Breast epithelium (tissue), 4 donors: ENCODE measurements at places on chromosomes 3 and 15. TPM values are rescaled to one million over a fixed set of nuclear protein-coding genes. Genes with fewer than 3 reads are reported as not detected.

DNA sequence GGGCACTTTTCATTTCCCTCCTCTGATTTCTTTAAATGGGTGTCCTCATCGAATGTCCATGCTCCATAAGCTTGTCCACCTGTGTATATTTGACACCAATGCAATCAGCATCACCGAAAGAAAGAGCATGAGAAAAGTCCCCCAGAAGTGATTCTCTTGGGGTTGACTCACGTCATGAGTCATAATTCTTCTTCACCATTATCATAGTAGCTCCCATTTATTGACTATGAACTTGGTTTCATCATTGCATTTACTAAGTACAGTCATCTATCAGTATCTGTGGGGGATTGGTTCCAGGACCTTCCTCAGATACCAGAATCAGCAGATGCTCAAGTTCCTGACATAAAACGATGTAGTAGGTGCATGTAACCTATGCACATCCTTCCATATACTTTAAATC lies 372.5 kb upstream of the CFAP20DC start:
- no peak for DNase-seq
- no peak overlapping the region for H3K4me3 ChIP-seq
- H3K27ac ChIP-seq: no peak overlapping the region
- H3K4me1 ChIP-seq: no peaks in the 10 kb centered on the region
- no peaks in the 10 kb centered on the region for H3K36me3 ChIP-seq

DNA sequence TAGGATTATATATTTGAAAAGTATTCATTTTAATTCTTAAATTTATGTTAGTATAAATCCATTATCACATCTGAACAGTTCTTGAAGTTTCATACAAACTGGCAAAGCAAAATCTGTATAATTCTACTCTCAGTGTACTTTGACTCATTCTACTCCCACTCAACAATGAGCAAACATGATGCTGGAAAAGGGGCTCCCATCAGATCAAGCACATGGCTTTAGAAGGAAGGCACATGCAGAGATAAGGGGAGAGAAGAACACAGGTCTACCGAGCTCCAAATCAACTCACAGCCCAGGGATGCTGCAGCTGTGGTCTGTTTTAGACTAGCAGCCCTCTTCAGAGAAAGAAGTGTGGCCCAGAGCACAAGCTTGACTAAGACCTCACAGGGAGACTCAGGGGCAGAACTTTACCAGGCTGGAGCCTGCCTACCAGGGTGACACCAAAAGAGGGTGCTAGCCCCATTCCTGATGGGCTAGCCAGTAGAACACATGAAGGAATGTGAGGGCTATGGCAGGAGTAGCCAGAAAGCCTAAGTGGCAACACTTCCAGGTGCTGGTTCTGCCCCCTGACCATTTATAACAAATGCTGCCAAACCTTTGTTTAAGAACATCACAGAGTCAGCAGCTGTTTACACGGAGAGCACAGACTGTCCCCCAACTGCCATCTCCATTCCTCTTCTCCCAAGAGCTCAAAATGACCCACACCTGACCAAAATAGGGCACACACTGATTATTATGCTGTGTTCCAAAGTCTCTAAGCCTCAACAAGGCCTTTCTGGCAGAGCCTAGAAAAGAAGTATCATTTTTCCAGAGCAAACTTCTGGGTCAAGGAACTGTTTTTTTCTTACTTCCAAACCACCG lies 19.5 kb downstream of the SEC22C start:
- no peak overlapping the region for H3K4me3 ChIP-seq
- no peaks in the 10 kb centered on the region for H3K27me3 ChIP-seq
- H3K27ac ChIP-seq: no peak overlapping the region
- no peaks in the 10 kb centered on the region for H3K36me3 ChIP-seq
- no peak for DNase-seq

DNA sequence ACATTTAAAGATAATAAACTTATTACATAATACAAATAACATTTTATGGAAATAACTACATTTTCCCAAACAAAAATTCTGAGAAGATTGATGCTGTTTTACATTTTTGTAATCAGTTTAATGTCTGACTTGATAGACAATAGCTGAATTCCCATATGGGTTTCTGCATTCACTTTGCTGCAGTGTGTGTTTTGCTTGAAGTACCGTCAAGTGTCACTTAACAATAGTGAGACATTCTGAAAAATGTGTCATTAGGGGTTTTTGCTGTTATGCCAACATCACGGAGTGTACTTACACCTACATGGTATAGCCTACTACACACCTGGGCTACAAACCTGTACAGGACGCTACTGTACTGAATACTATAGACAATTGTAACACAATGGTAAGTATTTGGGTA lies 57.5 kb downstream of the USF3 start:
- no peaks in the 10 kb centered on the region for H3K27me3 ChIP-seq
- no peak overlapping the region for H3K27ac ChIP-seq
- DNase-seq: no peak
- no peaks in the 10 kb centered on the region for H3K4me1 ChIP-seq
- no peak overlapping the region for H3K4me3 ChIP-seq
- H3K36me3 ChIP-seq: no peaks in the 10 kb centered on the region

GRCh38 chr3:171266034-171266739 lies 194.0 kb downstream of the TNIK start:
- H3K4me1 ChIP-seq: no peaks in the 10 kb centered on the region
- peak overlapping the region; percentile 46 for H3K27ac ChIP-seq
- H3K36me3 ChIP-seq: no peaks in the 10 kb centered on the region
- DNase-seq: no peak
- no peaks in the 10 kb centered on the region for H3K27me3 ChIP-seq
- no peak overlapping the region for H3K4me3 ChIP-seq

DNA sequence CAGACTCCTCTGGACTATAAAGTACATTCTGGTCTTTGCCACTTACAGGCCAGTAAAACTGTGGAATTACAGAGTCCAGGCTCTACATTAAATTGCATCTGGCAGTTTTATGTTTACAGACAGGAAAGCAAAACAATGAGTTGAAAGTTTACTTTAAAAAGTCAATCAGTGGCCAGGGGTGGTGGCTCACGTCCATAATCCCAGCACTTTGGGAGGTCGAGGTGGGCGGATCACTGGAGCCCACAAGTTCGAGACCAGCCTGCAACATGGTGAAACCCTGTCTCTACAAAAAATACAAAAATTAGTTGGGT lies 53.8 kb downstream of the TM4SF4 start:
- peak overlapping the region; percentile 46 for H3K27ac ChIP-seq
- no peaks in the 10 kb centered on the region for H3K27me3 ChIP-seq
- no peaks in the 10 kb centered on the region for H3K36me3 ChIP-seq

GRCh38 chr3:160027541-160028195 lies 39.0 kb downstream of the IL12A start:
- no peaks in the 10 kb centered on the region for H3K4me1 ChIP-seq
- DNase-seq: no peak
- no peaks in the 10 kb centered on the region for H3K36me3 ChIP-seq
- no peak overlapping the region for H3K4me3 ChIP-seq

DNA sequence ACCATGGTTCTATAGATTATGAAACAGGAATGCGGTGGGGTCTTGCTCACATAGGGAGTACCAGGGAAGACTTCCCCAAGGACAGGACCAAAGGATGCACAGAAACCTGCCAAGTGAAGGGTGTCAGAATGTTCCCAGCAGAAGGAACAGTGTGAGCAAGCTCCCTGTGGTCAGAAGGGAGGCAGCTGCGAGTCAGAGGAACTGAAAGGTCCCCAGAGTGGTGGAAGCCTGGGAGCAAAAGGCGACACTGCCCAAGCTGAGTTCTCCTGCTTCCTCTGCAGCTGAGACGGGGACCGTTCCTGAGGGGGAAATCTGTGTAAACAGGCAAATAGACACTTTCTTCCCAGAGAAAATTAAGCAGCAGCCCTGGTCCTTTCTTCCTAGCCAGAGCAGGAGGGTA lies 14.2 kb upstream of the SLC6A6 start:
- H3K4me3 ChIP-seq: no peak overlapping the region
- DNase-seq: no peak
- no peak overlapping the region for H3K27ac ChIP-seq
- H3K36me3 ChIP-seq: no peaks in the 10 kb centered on the region

The STARD9 gene
- 27.5 TPM for total RNA-seq

The TTC21A gene
- 16.1 TPM for total RNA-seq
